ENCODE measurements at places on chromosomes 1 and 21.

- DNase-seq, result no peak
These were observed 103.5 kb downstream of the PBX1 start for GRCh38 chr1:164662462-164662861.

DNA sequence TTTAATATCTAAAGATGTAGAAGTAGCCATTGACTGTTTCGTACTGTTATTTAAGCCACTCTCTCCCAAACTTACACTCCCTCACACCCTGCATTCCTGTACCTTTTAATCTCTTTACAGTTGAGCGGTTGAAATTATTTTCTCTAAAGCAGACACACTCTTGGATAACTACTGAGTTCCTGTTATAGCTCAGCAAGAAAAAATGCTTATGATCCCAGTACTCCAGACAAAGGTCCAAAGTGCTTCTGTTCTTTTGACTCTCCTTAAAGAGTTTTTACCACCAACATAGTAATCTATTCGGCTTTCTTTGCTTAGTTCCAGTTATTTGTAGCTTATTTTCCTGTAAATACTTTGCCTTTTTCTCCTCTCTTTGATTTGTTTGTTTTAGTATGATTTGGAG lies 100.1 kb downstream of the ATF6 start:
- DNase-seq, result no peak

DNA sequence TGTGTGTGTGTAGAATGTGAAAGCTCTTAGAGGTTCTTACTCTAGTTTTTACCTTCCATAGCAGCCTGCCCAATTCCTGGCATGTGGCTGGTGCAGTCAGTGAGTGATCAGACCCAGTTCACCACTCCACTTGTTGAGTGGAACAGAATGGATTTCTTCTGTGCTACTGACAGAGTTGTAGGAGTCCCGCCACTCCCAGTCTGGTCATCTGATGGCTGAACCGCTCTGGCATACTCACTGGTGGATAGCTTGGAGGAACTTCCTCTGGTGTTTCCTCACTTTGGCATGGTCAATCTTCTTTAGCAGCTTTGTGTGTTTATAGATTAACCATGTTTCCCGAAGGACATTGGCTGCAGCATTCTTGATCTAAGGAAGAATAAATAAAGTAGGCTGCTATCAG lies 106.7 kb upstream of the ADAR start:
- no peak for DNase-seq

GRCh38 chr21:33126569-33126968 lies 56.6 kb downstream of the OLIG1 start:
- DNase-seq, result no peak

- no peak for DNase-seq
These were observed 6.7 kb downstream of the AADACL3 start for GRCh38 chr1:12722626-12723025.
